ENCODE measurements at places on chromosomes 2 and 18.

GRCh38 chr2:233974530-233975071, 57.4 kb downstream of the TRPM8 start:
- ATAC-seq = peak; percentile 81

DNA sequence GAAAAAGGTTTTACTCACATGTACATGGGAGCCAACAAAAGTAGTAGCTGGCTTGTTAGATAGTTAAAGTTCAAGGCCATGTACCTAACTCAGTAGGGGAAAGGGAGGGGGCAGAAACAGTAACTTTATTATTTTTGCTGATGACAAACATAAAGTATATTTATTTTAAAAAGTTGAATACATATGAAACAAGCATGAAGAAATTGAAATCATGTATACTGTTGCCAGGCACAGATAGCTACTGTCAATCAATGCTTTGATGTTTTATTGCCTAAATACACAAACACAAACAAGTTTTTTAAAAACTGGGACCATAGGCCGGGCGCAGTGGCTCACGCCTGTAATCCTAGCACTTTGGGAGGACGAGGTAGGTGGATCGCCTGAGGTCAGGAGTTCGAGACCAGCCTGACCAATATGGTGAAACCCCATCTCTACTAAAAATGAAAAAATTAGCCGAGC, 7.6 kb upstream of the PSD4 start:
- ATAC-seq = no peak

DNA sequence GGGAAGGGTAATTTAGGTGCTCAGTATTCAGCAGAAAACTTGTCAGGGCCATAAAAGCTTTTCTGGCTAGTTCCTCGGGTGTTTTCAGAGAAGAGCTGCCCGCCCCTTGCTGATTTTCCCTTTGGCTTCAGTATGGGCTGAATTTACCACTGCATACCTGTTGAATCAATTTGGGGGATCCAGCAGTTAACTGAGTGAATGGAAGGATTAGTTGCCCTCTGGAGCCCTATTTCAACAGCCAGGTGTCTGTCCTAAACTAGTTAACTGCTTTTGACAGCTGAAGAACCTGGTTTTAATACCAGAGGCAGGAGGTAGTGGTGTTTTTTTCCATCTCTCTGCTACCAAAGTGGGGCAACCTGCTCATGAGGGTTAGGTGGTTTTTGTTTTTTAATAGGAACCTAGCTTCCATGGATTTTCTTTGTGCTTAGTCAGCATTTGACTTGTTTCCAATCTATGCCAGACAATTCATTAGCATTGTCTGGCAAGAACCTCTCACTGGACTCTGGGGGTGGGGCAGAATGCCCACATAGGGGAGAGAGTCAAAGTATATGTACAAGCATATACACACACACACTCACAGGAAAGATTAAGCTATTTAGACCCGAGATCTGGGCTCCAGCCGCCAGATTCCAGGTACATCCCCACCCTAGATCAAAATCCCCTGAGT, 166.5 kb upstream of the SIX3 start:
- ATAC-seq = no peak

DNA sequence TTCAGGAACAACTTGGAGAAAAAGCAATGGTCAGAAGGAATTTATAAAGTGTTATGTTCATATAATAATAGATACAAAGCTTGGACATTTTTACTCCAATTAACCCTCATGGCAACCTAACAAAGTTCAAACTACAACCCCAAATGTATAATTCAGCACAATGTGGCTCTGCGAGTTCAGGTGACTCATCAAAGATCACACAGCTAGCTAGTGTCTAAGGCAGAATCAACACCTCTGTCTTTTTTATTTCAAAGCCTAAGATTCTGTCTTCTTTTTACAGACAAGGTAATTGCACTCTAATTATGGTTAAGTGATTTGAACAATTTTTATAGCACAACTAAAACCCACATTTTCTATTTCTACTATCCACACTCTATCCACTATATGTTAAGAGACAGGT, 90.5 kb downstream of the CHST9 start:
- no peak for ATAC-seq

- ATAC-seq = no peak
Measured at GRCh38 chr2:146147448-146148012, 1627.6 kb upstream of the ZEB2 start.

DNA sequence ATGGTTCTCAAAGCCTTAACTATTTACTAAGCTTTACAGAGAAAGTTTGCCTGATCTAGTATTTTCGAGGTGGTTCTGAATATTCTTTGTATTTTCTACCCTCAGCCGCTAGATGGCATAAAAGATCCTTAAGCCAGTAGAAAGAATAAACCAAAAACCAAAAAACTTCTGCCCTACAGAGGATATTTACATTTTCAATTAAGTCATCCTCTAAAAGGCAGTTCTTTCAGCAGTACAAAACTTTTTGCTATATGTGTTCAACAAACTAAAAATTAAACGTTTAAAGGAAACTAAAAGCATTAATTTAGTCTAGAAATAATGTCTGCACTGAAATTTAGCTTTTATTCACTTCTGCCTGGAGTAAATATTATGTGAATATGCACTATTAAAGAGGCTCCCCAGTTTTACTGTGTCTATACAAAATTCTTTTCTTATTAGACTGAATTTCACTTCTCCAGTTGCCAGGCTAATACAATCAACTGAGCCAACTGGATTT, 297.5 kb downstream of the PIEZO2 start:
- no peak for ATAC-seq

DNA sequence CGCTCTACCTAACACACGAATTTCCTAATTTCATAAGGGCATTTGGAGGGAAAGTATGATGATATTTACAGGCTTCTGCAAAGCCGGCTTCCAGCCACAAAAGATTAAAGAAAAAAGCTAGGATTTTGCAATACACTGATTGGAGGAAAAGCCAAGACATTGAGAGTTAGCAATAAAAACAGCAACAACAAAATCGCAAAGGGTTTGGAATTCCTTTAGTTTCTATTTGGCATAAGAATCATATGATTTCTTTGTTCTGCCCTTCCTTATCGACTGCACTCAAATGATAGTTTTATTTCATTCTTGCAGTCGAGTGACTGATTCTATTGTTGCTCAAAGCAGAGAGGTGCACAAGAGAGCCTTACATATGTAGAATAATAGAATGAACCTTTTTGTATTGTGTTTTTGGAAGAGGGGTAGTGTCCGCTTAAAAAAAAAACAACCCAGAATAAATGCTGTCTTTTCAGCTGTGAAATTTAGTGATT, 3.9 kb upstream of the ZNF532 start:
- ATAC-seq = no peak

DNA sequence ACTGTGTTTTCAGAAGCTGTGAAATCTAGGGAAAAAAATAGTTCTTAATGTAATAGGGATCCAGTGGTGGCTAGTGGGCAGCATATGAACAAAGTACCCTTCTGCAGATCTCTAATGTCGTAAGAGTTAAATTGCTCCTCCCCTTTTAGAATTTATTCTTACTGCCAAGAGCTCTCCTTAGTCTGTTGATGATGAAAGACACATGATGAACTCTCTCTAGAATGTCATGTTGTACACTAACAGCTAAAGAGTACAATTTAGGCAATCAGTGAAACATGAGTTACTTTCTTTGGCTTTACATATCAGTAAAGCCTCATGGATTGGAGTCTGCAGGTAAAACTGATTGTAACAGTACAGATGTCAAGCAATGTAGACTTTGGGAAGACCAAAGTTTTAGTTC, 84.2 kb downstream of the SLC39A10 start:
- ATAC-seq = no peak

GRCh38 chr18:42437646-42438045, 482.6 kb downstream of the PIK3C3 start:
- no peak for ATAC-seq

- no peak for ATAC-seq
Measured at GRCh38 chr2:71048096-71048495, 20.4 kb upstream of the NAGK start.

GRCh38 chr2:3470166-3470651, 49.1 kb downstream of the ADI1 start:
- ATAC-seq = no peak

GRCh38 chr2:227853204-227853629, 18.2 kb upstream of the DAW1 start:
- ATAC-seq = no peak

- ATAC-seq = no peak
Measured at GRCh38 chr2:109527079-109527478, 86.7 kb downstream of the SEPTIN10 start.

GRCh38 chr18:46641917-46642316, 15.1 kb downstream of the LOXHD1 start:
- no peak for ATAC-seq

GRCh38 chr2:128536925-128537620, 218.4 kb upstream of the HS6ST1 start:
- ATAC-seq = peak; percentile 68

- ATAC-seq = no peak
Measured at GRCh38 chr2:11705711-11706110, 35.7 kb upstream of the NTSR2 start.

GRCh38 chr2:219350710-219351221, 18.2 kb upstream of the RESP18 start:
- no peak for ATAC-seq

DNA sequence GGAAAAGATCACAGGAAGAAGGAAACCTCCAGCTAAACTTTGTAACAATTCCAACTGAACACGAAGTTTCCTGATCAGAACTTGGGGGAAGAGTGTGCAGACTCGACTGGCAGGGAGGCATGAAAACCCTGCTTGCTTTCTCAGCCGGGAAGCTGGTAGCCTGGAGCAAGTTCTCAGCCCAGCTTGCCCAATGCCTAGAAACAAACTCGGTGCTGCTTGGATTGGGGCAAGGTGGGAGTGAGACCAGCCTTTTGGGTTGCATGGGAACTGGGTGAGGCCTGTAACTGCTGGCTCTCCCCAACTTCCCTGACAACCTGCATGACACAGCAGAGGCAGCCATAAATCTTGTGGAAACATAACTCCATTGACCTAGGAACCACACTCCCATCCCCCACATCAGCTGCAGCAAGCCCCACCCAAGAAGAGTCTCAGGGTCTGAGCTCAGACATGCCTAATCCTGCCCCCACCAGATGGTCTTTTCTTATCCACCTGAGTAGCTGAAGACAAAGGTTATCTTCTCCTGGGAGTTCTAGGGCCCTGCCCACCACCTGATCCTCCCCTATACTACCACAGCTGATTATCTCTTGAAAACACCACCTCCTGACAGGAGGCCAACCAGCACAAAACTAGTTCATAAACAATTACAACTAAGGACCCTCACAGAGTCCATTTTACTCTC, 1859.7 kb upstream of the CELF4 start:
- ATAC-seq = no peak

GRCh38 chr2:42296226-42296625, 64.8 kb downstream of the COX7A2L start:
- peak; percentile 31 for ATAC-seq

DNA sequence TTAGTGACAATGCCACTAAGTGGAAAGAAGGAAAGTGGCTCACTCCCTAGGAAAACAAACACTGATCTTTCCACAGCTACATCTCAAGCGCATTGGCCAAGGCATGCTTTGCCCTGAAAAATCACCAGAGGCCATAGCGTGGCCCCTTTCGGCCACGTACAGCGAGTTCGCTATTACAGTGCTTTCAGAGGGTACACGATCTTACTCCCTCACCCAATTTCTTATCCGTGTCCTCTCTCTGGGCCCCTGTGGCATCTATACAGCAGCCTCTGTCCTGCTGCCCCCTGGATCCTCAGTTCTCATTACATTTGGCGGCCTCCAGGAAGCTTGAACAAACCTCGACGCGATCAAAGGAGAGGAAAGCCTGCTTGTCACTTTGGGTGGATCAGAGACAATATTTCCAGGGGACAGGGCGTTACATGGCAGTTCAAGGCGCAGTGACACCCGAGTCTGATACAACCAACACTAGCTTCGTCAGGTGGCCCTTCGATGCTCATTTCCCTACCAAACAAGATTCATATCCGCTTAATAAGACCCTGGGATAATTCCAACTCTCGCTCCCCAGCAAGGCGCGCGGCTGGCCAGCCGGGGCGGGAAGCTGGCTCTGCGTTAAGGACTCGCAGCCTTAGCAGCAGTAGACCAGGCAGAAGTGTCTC, 941 bp downstream of the SKOR2 start:
- ATAC-seq = no peak

- no peak for ATAC-seq
Measured at GRCh38 chr2:150142561-150142960, 344.9 kb downstream of the RND3 start.

GRCh38 chr2:226095058-226095457, 695.5 kb downstream of the NYAP2 start:
- no peak for ATAC-seq

GRCh38 chr2:213233438-213234330, 50.6 kb upstream of the SPAG16 start:
- no peak for ATAC-seq

- no peak for ATAC-seq
Measured at GRCh38 chr18:62576845-62577512, 54.2 kb downstream of the ZCCHC2 start.

GRCh38 chr18:12597760-12598159, 60.1 kb downstream of the SPIRE1 start:
- no peak for ATAC-seq

GRCh38 chr18:42069036-42069435, 114.0 kb downstream of the PIK3C3 start:
- ATAC-seq = no peak

DNA sequence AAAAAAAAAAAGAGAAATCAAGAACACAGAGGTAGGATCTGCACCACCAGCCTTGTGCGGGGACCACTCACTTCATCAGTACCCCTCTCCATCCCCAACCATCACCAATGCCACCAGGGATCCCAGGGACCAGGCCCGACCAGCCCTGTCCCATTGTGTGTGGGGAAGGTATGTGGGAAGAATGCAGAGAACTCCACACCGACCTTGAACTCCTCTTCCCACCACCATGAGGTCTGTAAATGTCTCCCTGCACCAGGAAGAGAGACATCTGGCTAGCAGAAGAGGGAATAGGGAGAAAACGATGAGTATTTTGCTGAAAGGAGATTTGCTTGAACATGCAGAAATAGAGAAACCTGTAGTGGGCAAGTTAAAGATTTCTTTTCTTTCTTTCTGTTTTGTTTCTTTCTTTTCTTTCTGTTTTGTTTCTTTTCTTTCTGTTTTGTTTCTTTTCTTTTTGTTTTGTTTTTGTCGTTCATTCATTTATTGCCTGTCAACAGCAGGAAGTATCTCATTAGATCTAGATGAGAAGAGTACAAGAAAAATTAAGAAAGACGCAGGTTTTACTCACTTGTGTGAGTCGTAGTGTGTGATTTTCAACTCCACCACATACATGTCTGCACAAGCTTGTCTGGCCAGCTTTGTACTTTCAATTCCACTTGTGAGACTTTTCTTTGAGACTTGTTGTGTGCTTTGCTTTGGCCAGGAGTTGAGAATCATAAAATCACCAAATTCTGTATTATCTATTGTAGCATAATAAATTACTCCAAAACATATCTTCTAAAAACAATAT, 179.8 kb upstream of the HAAO start:
- peak; percentile 64 for ATAC-seq

GRCh38 chr18:71471963-71472725, 1072.0 kb downstream of the CBLN2 start:
- no peak for ATAC-seq

GRCh38 chr2:187407407-187408084, 40.5 kb downstream of the CALCRL start:
- no peak for ATAC-seq

All from activated T-helper 17 cell treated with anti-CD3 and anti-CD28 coated beads, Interleukin-2, amount 50 U/mL, for 72 hours (primary cell).